ENCODE measurements at places on chromosomes 2 and 18.

- no peak for DNase-seq
Measured at GRCh38 chr2:121408641-121409040, 122.0 kb upstream of the RNU4ATAC start.

DNA sequence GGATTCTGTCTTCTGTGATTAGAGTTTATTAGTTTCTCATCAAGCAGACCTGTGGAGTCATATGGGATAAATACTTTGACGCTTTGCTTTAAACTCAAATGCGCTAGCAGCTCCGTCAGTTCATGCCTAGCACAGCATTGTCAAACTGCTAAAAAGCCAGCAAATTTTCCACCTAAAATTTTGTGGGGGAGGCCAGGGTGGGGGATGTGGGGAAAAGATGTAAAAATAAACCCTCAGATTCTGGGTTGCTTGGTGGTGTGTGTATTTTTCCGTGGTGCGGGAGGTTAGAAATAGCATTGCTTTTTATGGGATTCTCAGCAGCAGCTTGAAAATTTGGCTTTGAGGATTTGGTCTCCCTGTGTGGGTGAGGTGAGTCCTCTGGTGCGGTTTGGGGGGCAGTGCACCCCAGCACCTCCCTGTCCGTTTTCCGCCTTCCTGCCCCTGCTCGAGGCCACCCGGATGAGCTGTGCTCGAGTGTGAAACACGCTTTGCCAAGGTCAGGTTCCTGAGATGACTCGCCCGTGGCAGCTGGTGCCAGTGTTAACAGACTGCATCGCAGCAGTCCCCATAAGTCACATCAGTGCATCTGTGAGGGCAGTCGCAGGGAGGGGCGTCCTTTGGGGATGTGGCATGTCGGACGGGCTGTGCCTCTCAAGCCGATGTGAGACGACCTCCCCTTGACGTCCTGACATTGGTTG lies 65.9 kb downstream of the LDLRAD4 start:
- DNase-seq = no peak

GRCh38 chr18:59149416-59149815 lies 9.7 kb downstream of the SEC11C start:
- DNase-seq = no peak

GRCh38 chr18:48124857-48125626 lies 194.6 kb upstream of the SMAD2 start:
- DNase-seq = no peak

GRCh38 chr18:12433829-12434540 lies 26.3 kb downstream of the PRELID3A start:
- no peak for DNase-seq

DNA sequence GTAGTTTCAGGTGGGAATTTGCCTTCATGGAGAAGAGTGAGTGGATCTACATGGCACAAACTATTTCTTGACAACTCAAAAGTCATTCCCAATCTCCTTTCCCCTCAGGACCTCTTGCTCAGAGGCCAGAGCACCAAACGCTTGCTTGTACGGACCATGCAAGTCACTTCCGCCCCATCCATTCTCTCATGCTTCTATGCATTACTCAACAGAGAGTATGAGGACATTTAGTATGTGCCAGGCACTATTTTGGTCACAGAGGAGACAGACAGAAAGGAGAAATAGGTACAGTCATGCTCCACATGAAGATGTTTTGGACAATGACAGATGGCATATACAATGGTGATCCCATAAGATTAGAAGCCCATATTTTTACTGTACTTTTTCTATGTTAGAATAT lies 117.5 kb downstream of the ACTR3 start:
- no peak for DNase-seq

GRCh38 chr2:72992734-72993102 lies 75.4 kb downstream of the EMX1 start:
- no peak for DNase-seq

DNA sequence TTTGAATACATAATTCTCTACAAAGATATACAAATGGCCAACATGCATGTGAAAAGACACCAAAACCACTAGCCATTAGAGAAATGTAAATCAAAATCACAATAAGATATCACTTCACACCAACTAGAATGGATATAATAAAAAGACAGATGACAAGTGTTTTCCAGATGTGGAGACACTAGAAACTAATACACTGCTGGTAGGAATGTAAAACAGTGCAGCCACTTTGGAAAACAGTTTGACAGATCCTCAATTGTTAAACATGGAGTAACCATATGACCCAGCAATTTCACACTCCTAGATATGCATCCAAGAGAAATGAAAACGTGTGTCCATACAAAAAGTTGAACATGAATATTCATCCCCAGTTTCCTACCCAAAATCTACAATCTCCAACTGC lies 9.8 kb upstream of the RAB11FIP5 start:
- DNase-seq = no peak

- DNase-seq = peak; percentile 44
Measured at GRCh38 chr2:119548516-119549120, 4.4 kb downstream of the CFAP221 start.

DNA sequence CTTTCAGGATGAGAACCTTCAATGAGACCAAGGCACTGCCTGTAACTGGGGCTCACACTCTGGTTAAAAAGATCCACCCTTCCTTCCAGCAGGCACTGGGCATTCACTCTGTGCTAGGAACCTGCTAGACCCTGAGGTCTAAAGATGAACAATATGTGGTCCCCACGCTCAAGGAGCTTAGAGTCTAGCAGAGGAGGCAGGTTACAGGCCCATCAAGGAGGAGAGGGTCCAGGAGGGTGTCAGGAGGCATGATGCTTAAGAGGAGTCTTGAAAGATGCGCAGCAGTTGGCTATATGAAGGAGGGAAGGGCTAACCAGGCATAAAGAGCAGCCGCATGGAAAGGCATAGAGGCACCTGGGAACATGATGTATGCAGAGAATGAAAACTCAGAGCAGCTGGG lies 4.5 kb downstream of the ANKRD53 start:
- no peak for DNase-seq

GRCh38 chr2:162677476-162677875 lies 161.1 kb downstream of the KCNH7 start:
- DNase-seq = no peak

GRCh38 chr2:160199683-160200389 lies at the start of gene ITGB6:
ITGB6 (minus strand) TSS chr2:160200272; CDS start chr2:160200063, 209 bp downstream.
- peak; percentile 84 for DNase-seq

DNA sequence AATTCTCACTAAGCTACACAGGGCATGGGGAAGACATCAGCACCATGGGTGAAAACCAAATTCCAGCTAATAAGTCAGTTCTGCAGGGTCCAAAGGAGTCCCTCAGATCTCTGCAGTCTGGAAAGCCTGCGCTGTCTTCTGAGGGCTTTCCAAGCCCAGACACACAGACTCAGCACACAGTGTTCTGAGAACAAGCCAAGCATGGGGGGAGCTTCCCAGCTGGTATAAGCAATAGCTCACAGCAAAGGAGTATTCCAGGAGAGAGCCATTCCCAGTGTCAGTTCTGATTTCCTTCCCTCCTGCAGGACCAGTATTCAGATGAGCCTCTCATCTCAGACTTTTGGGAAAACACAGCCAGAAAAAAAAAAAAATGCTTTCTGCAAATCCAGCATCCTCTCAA lies 370.8 kb downstream of the TNS1 start:
- DNase-seq = no peak

DNA sequence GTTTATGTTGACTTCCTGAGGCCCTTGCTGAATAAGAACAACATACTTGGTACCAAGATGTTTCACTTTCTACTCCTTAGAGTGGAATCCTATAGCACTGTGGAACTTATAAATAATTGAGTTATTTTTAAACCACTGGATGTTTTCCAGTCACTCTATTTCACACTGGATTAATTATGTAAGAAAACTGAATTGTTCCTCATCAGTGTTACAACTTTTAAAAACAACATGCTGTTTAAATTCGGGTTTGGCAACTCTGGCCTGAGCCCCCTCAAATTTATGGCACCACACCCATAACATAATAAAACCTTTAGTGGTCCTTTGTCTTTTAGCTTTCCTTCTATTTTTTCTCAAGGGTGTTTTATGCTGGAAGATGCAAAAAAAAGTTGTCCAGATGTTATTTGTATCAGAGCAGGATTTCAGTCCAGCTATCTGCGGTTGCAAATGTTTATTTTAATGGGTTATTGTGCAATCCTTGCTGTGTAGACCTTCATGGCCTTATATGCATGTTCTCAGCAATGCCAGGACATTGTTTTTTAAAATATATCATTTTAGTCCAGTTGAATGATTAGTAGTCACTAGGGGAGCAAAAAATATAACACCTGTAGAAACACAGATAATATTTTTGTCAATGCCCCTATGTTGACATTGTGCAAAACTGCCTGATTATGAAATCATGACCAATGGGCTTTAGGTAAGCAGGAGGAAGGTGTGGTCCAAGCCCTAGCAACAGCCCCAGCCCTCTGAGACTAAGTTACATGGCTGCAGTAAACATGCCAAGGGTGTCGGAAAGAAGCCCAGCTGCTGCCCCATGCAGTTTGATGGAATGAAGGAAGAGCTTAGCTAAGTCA lies 638.0 kb upstream of the ZEB2 start:
- DNase-seq = peak; percentile 15

DNA sequence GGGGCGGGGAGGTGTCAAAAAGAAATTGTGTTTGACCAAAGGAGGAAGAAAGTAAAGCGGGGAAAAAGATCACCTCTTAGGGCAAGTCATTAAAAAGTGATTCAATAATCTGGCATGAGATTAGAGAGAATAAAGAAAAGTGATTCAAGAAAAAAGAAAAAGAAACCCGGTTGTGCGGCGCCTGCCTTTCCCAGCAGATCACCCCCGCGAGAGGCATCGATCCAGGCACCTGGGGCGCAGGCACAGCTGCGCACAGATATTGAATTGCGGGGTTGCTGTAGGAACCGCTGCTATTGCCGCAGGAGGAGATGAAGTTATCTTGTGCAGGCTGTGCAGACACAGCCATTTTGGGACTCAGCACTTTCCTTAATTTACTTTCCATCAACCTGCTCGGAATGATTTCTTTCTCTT lies 71.2 kb downstream of the PLB1 start:
- no peak for DNase-seq

DNA sequence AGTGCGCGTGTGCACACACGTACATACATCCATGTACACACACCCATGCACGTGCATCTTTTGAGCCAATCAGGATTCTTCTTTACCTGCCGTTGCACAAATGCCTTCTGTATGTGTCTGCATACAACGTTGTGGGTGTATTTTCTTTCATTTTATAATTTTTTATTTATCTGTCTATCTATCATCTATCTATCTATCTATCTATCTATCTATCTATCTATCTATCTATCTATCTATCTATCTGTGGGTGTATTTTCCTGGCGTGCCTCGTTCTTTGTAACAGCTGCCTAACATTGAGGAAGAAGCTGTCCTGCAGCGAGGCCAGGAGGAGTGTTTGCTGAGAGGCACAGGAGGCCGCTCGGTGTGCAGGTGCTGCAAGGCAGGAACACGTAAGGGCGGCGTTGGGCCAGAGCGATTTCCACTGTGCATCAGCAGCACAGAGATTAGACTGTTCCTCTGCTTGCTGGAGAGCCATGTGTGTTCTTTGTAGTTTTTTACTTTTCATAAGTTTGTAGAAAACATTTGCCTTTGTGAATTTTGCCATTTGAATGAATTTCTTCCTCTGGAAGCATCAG lies 84.4 kb downstream of the DGKD start:
- no peak for DNase-seq

DNA sequence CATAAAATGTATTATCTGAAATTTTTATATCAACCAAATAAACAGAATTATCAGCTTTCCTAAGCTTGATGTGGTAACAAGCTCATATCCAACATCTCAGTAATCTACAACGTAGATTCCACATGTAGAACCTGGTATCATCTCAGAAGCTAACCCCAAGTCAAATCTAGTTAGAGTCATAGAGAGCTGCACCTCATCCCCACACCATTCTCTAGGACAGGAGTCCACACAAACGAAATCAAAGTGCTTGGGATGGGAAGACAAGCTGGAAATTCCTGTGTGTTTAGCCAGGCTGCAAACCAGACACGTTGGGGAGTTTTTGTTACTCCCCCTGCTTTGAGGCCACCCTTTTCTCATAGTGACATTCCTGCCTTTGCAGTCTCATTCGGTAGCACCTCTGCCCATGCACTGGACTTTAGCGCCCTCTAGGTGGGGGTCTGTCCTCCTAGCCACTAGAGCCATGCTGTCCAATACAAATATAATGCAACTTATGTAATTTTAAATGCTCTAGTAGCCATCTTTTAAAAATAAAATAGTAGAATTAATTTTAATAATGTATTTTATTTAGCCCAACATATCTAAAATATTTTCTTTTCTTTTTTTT lies 28.1 kb upstream of the SATB2 start:
- peak; percentile 35 for DNase-seq

DNA sequence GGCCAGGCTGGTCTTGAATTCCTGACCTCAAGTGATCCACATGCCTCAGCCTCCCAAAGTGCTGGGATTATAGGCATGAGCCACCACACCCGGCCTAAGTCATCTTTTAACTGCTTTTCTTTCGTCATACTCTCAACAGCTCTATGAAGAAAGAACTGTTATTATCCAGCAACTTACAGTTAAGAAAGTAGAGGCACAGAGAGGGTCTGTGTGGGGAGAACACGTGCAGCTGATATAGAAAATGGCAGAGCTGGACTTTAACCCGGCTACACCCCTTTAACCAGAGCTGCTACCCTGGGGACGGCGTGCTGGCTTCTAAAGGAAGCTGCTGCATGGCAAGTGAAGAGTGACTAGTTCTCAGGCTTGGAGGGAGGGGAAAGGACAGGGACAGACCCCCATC lies 25.5 kb downstream of the IGFBP2 start:
- DNase-seq = peak; percentile 95

GRCh38 chr2:207239754-207240494 lies 74.2 kb upstream of the KLF7 start:
- no peak for DNase-seq

DNA sequence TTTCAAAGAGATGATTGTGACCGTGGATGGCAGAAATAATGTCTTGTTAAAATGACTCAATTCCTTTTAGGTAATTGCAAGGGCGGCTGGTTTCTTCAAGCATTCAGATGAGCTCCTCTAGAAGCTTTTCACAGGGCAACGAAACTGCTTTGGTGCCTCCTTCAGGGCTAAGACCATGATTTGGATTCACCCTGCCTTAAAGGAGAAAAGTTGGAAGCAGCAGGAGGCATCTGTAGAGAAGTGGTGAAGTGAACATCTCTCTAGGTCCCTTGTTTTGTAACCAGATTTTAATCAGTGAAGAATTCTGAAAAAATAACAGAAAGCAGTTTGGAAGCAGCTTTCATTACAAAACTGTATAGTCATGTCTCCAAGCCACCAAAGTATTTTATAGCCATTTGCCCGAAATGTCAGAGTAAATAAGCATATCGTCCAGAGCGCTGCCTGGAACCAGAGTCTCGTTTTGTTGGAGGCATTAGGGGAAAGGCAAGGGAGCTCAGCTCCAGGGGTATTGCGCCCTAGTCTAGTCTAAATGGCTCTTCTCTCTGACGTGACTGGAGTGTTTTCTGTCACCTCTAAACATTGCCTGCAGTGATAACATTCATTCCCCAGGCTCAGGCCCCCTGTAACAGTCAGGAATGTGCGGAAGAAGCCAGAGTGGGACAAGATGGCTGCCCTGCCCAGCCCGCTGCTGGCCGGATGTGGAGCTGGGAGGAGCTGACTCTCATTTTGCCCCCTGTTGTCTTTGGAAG lies 57.8 kb upstream of the ITGB6 start:
- no peak for DNase-seq

GRCh38 chr2:72813841-72814240 lies 12.0 kb downstream of the EXOC6B start:
- no peak for DNase-seq
